ENCODE measurements at places on chromosomes 3 and 15.
A peak's percentile ranks its signal among the peaks of the same experiment; 100 is the strongest.

DNA sequence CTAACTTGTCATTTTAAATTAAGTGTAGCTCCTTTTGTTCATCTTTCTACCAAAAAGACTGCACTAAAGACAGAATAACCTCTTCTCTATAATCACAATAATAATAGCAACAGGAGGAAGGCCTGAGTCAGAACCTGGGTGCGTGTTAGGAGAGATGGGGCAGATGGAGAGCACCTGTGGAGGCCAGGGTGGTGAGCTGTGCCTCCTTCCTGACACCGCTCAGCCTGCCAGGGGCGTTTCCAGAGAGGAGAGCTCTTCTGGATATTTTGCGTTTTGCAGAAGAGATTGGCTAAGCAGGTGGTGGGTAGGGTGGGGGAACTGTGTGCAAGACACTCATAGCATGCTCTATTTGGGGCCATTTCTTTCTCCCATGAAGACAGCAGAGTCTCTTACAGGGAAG is 83.5 kb downstream of the MEGF11 start:
- no peak for DNase-seq

DNA sequence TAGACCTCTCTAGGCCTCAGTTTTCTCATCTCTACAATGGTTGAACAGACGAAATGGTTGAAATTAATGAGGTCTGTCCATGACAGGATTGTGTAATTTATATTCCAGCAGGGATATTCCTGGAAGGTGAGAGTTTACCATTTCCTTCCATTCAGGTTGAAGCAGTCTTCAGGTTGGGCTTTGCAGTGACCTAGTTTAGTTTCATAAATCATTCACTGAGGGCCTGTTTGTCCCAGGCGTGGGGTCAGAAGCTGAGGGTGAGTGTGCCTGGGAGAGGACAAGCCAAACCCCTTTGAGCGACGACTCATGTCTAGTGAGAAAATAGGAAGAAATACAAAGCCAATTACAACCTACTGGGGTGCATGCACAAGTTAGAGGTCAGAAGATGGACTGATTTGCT is 57.2 kb upstream of the CACNA2D3 start:
- no peak for DNase-seq

DNA sequence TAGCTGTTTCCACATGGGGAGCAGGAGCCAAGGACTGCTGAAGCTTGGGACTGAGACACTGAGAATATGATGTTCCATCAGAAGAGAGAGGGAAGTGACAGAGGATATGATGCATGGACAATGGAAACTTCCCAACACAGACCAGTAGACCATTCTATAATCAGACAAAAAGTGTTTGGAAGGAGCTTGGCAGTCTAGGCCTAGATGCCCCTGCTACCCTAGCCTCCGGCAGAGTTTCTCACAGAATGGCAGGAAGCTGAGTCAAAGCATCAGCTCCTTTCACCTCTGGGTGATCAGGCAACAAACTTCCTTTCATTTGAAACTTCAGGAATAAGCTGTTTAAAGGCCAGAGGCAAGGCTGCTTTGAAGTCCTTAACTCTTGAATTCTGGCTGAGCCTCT is 222.0 kb downstream of the NEK10 start:
- DNase-seq = no peak

DNA sequence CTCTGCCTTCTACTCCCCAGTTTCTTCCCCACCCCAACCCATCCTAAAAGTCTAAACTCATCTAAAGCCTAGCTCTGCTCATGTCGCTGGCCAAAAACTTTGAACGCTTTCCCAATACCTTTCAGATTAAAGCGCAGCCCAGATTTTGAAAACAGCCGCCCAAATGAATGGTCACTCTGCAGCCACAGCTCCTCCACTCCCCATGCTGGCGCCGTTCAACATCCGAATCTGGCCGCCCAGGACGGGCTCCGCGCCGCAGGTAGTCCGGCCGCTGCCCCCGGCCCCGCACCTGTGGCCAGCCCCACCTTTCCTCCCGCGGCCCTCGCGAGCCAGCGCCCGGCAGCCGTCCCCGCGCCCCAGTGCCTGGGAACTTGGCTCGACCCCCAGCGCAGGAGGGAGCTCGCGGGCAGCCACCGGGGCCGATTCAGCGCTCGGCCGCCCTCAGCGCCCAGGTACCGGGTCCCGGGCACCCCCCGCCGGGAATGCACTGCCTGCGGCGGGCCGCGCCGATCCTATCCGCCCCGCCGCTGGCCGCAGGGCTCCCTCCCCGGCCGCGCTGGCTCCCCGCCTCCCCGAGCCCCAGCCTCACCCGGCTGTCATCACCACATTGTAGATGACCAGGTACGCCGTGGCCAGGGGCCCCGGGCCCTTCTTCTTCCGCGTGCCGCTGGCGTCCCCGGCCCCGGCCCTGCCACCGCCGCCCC is 417 bp downstream of the HACD2 start:
- no peak for DNase-seq

DNA sequence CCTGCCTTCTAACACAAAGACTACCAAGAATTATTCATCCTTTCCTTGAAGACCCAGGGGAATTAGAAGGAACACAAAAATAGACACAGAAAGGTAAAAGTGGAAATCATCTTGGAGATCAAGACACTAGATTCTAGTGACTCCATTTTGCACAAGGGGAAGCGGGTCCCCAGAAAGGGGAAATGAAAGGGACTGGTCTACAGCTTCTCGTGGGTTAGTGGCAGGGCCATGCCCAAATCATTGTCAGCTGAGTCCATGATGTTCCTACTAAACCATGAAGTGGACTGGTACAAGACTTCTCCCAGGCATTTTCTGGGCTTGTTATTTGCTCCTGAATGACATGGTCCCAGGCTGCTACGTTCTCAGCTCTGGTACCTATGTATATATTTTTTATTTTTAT is 230.7 kb upstream of the TPRG1 start:
- no peak for DNase-seq

- no peak for DNase-seq
Measured at GRCh38 chr3:128455786-128456748, 10.6 kb downstream of the DNAJB8 start.

DNA sequence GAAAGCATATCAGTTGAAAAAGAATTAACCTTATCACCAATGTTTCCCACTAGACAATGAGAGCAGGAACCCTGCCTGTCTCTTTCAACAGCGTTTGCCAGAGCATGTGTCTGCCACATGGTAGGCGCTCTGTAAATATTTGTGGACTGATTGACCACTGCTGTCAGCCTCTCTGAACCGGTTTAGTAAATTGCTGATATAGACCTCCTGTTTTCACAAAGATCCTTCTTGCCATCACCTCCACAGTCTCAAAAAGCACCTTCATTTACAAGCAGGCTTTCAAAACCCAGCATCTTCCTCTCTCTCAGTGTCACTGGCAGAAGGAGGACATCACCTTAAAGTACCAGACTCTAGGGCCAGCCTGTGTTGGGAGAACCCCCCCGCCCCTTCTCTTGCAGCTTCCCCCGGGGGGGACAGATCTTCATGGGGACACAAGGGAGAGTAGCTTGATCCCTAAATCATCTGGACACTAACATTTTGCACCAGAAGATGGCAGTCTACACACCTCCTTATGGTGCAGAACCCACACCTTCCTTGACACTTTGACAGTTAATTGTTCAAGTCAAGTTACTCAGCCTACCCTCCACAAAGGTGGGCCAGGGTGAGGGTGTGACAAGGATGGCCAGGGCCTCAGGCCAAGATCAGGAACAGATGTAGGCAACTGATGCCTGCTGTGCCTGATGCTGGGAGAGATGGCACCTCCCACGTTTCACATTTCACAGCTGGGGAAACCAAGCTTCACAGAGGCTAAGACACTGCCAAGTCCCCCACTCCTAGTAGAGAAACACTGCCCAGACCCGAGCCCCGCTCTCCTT is 37.8 kb upstream of the USP3 start:
- DNase-seq = no peak

DNA sequence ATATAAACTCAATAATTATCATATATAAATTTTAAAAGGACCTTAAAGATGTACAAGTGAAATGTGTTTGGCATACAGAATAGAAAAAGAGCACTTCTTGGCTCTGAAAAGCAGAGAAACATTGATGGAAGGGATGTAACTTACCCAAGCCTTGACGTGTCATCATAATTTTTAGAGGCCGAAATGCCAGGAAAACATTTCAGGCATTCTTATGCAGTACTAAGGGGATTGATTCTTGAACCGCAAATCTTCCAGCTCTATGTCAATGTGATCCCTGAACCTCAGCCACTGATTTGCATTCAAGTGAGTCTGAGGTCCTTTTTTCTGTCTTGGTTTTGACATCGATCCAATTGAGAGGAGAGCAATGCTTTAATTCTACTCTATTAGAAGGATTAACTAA is 97.8 kb downstream of the CLDN1 start:
- DNase-seq = no peak

- DNase-seq = no peak
Measured at GRCh38 chr3:8867646-8868045, 95.6 kb downstream of the RAD18 start.

- DNase-seq = no peak
Measured at GRCh38 chr3:193248848-193249468, 7.9 kb downstream of the PLAAT1 start.

- no peak for DNase-seq
Measured at GRCh38 chr3:140188285-140188684, 253.3 kb downstream of the CLSTN2 start.

- no peak for DNase-seq
Measured at GRCh38 chr3:72722930-72723726, 125.1 kb downstream of the SHQ1 start.

GRCh38 chr3:9916734-9917680 is at the start of gene IL17RC:
IL17RC (plus strand) TSS chr3:9917098; CDS start chr3:9917316, 218 bp downstream.
- DNase-seq = peak; percentile 24

DNA sequence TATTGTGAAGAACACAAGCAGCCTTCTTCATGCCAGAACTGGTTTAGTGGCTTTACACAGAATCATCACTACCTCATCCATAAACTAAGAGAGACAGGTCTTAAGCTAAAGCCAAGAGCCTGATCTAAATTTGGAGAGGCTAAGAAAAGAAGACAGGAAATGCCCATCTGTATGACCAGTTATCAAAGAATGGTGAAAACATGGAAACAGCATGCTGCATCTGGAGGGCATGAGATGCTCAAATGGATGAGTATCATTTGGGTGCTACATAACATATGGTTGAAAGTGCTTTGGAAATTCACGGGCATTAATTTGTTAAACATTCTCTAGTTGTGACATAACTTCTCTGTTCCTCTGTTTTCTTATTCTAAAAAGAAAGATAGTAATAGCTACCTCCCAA is 112.5 kb downstream of the CPNE4 start:
- no peak for DNase-seq

GRCh38 chr15:100254691-100255090 is 87.1 kb downstream of the ADAMTS17 start:
- DNase-seq = no peak

GRCh38 chr15:74322558-74323180 is 44.8 kb downstream of the CYP11A1 start:
- peak; percentile 41 for DNase-seq

- DNase-seq = no peak
Measured at GRCh38 chr15:90564051-90564450, 34.3 kb downstream of the CRTC3 start.

GRCh38 chr15:25374143-25374542 is 64.7 kb downstream of the UBE3A start:
- DNase-seq = no peak

DNA sequence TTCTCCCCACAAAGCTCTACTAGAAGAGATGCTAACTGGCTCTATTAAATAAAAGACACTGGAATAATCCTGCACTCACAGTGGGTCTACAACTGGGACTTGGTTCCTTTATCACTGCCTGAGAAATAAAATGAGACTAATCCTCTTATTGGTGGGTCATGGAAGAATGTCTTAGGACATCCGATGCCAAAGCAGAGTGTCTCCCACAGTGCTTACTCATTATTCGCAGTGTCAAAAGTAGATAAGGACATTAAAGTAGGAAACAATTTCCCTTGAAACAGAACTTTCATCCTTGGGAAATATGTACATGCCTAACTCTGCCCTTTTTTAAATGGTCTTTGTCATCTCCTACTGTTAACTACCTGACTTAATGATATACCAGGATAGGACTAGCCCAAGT is 71.5 kb downstream of the GSK3B start:
- no peak for DNase-seq

DNA sequence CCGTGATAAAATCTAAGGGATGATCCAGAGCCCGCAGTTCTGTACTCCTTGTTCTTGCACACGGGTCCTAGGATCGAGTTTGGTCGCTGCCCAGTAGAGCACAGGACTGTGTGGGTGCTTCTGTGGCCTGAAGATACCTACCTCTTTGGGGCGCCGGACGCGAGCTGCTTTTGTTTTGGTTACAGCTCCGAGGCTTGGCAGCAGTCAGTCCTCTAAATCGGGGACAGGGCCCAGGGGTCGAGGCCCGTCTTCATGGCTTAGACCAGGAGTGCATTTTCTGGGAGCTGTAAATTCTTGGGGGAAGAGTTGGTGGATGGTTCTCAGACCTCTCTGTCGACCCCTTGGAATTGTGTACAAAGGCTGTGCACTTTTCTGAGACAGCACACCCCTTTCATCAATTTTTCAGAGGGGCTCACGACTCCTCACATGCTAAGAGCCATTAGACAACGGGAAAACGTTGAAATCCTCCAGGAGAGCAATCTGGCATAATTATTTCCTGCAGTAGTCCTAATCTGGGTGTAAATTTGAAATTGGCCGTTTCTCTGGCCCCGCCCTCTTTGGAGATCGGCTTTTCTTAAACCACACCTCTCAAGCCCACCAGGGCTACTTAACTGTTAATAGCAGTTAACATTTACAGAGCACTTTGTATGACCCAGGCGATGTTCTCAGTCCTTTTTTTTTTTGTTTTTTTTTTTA is 928 bp downstream of the CEP97 start:
- peak; percentile 27 for DNase-seq

GRCh38 chr3:100274361-100274760 is 13.6 kb downstream of the TBC1D23 start:
- DNase-seq = no peak

DNA sequence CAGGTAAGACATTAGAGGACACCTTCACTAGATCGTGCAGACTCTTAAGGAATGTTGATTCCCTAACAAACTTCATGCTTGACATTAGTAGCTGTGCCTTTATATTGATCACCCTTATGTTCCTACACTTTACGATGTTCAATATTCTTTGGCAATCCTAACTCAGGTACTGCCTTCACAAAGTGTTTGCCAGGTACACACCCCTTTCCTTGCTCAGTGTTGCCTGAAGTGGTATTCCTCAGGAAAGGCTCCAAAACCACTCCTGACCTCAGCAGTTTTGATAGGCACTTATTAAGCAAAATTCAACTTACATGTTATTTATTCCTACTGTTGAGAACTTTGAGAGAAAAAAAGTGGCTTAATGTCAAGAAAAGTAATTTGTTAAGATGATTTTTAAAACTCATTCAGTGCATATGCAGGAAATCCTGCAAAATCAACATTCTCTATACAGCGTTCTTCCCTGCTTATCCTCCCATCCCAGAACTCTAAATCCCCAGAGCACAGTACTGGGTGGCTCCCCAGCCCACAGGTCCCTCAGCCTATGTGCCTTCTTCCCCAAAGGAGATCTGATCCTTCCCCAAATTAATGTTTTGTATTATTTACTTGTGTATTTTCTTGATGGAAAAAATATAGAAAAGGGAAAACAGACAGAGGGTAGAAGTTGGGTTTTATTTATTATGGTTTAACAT is 260.7 kb downstream of the MECOM start:
- DNase-seq = no peak

DNA sequence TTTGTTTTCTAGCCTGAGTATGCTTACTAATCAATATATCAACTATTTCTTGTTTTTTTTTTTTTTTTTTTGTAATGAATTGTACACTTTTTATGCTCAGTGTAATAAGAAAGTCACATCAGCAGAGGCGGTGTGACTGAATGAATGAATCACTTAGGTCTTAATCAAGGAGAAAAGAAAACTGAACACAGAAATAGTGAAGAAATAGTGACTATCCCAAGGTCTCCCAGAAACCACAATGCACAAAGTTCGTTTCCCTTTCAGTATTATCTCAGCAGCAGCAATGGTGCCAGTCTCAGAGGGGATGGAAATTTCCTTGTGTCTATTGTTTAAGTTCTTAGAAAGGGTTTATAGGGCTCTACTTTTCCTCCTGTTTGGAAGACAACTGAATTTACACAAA is 80.7 kb downstream of the NR1I2 start:
- no peak for DNase-seq
